ENCODE measurements at places on chromosomes 12 and 14.

- DNase-seq: no peak
Measured at GRCh38 chr12:53221203-53222080, 10.6 kb downstream of the RARG start.

DNA sequence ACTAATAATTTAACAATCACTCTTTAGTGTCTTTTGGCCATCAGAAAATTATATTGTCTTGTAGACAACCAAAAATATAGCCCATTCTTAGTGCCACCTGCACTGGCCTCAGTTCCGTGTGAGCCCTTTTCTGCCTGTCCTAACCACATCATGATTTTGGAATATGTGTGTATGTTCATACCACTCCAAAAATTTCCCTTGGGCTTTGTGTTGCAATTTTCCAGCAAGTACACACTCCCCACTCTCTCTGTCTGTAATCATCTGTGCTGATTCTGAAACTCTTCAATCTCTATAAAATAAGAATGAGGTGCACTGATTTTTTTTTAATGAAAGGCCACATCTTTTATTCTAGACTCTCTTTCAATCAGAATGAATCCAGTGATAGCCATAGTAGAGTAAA, 196.0 kb downstream of the PIK3C2G start:
- DNase-seq: no peak

DNA sequence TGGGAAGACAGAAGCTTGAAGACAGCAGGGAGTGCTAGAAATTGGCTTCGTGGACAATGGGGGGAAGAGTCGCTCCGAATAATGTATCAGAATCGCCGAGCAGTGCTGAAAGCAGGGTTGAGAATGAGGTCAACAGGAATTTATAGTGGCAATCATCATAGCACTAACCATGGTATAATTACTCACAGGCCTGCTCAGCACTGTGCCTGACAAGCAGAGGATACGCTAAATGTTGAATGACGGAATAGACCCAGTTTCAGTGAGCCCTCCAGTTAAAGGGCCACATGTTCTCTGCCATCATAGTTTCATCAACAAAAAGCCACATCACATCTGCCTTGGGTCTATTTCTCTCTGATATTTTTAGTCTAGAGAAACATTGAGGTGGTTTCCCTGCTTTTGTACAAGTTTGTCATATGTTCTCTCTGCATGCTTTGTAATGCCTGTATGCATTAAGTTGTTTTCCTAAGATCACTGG, 130.3 kb upstream of the EGLN3 start:
- no peak for DNase-seq

- no peak for DNase-seq
Measured at GRCh38 chr14:99566390-99567354, 37.3 kb downstream of the CCDC85C start.

GRCh38 chr12:69024907-69025306, 91.9 kb upstream of the CPM start:
- no peak for DNase-seq

DNA sequence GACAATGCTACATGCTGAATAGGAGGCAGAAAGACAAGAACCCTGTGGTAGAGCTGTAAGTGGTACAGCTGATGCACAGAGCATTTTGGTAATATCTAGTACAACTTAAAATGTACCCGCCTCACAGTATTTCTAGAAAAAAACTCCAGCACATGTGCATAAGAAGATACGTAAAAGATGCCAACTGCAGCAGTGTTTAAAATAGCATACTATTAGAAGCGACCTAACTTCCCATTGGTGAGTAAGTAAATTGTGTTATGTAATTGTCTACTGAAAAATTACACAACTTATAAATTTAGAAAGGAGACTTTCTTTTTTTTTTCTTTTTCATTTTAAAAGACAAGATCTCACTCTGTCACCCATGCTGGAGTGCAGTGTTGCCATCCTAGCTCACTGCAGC, 114.3 kb upstream of the CAND1 start:
- no peak for DNase-seq

DNA sequence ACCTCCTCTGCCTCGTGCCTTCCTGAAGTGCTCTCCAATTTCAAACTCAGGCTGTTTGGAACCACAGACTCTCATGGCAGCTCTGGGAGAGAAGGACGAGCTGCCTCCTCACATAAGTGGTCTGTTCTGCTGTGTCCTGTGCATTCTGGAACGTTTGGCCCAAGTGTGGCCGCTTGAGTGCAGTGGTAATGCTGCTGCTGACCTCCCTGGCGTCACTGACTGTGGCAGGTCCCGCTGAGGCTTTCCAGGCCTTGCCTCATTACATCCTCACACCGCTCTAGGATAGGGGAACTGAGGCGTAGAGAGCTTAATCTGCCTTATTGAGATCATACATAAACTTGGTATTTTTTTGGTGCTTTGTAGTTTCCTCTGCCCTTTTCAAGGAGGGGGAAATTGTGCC, 14.2 kb downstream of the CCDC92 start:
- DNase-seq: no peak

DNA sequence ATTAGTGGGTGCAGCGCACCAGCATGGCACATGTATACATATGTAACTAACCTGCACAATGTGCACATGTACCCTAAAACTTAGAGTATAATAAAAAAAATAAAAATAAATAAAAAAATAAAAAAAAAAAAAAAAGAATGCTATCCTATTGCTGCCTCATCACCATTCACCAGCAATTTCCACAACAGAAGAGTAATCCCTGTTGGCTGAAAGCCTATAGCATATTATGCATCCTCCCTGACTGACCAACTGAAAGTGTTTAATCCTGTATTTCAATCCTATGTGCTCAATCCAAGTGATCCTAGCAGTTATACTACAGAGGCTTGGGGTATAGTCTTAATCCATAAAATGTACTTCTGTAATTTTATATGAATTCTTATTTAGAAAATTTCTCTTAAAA, 18.5 kb downstream of the DICER1 start:
- no peak for DNase-seq

GRCh38 chr12:51368640-51369517, 22.3 kb downstream of the GALNT6 start:
- DNase-seq: no peak

- no peak for DNase-seq
Measured at GRCh38 chr12:121295746-121296617, 527 bp downstream of the CAMKK2 start.

DNA sequence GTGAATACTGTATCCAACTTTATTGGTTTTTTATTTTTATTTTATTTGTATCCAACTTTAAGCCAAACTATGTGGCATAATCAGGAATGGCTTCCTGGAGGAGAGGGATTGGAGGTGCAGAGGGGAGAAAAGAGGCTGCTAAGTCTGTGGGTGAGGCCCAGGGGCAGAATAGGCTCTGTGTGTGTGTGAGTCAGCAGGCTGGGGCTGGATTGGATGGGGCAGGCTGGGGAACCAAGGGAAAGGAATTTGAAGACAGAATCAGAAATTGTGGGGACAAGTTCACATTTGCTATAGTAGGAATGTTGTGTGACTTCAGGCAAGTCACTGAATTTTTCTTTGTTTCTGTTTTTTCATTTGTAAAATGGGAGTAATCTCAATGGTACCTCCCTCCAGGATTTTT, 12.8 kb upstream of the RILPL1 start:
- no peak for DNase-seq

- no peak for DNase-seq
Measured at GRCh38 chr12:122669397-122670070, 33.6 kb downstream of the HCAR2 start.

DNA sequence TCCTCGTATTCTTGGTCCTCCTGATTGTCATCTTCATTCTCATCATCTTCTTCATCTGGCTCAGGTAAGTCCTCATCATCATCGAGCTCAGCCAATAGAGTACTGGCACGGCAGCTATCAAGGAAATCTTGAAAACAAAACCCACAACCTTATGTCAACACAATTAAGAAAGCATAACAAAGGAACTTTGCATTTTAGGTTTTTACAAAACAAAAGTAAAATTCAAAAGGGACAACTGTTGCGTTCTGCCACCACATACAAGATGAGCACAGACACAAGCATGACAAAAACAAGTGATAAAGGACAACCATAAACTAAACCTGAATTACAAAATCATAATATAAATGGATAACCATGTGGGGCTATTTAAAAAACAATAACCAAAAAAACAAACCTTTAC, 84.7 kb downstream of the HECTD1 start:
- DNase-seq: no peak

DNA sequence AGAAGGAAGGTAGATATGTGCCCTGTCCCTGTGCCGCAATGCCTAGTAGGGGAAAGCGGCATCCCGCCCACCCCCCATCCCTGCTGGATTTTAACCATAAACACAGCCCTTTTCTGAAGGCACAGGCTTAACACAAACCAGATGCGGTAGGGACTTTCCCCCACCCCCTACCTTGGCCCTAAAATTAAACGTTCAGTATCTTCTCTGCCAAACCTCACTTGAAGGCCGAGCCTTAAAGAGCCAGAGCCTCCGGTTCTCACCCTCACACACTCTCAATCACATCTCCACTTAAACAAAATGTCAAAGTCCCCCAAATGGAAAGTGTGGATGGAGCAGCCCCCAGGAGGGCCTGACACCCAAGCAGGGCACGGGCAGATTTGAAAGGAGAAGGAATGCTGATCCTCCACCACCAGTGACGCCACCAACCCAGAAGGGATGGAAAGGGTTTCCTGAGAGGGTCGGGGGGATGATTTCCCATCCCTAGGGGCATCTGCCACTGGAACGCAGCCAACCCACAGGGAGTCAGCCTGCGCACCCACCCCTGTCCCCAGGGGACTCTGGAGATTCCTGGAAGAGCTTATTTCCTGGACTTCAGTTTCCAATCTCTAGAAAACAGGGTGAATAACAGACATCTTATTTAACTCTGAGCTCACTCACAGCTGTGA, 26.4 kb downstream of the ACTN1 start:
- DNase-seq: no peak

DNA sequence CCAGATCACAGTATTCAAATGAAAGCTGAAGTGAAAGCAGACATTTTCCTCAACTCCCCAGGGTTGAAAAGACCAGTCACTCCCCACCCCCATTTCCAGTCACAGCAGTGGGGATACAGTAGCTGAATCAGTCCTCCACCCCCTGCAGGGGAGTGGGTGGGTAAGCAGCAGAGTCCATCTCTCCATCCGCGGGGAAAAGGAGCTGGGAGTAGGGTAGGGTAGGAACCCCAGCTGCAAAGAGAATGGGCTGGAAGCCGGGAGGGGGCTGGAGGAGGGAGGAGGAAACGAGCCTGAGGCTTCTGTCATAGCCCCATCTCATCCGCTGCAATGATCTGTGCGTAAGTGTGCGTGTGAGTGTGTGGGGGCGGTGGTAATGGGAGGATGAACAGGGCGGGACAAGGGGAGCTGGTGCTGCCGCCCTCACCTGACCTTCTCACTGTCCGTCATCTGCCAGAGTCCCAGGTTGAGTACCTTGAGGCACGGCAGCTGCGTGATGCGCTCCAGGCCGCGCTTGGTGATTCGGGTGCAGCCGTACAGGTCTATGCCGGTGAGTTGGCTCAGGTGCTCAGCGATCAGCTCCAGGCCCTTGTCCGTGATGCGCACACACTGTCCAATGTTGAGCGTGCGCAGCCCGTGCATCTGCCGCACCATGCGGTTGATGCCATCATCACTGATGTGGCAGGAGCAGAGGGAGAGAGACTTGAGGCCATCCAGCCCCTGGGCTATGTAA, 1.8 kb downstream of the FBXL14 start:
- DNase-seq: no peak

DNA sequence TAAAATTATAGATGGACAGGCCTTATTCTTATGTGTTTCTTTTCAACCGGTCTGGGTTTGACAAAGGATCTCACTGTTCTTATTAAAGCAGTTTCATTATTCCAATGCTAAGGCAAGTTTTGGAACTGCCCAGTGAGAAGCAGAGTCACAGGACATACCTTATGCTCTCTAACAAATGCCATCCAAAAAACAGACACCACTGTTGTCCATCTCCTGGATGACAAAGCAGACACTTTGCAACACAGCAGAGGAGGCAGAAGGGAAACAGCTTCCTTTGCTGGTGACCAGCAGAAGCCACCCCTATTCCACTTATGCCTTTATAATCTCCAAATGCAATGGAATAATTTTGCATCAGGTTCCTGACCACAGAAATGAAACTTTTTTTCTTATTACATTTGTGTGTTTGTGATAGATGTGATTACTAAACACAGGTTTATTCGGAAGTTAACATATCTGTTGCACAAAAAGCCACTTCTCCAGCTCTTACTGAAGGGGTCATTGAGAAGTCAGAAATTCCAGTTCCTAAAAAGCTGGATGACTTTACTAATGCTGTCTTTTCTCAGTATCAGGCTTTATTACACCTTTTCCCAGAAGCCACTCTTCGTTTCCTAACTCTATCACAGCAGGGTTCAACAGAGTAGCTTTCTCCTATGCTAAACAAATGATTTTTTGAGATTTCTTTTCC, 115.6 kb downstream of the BTG1 start:
- no peak for DNase-seq

DNA sequence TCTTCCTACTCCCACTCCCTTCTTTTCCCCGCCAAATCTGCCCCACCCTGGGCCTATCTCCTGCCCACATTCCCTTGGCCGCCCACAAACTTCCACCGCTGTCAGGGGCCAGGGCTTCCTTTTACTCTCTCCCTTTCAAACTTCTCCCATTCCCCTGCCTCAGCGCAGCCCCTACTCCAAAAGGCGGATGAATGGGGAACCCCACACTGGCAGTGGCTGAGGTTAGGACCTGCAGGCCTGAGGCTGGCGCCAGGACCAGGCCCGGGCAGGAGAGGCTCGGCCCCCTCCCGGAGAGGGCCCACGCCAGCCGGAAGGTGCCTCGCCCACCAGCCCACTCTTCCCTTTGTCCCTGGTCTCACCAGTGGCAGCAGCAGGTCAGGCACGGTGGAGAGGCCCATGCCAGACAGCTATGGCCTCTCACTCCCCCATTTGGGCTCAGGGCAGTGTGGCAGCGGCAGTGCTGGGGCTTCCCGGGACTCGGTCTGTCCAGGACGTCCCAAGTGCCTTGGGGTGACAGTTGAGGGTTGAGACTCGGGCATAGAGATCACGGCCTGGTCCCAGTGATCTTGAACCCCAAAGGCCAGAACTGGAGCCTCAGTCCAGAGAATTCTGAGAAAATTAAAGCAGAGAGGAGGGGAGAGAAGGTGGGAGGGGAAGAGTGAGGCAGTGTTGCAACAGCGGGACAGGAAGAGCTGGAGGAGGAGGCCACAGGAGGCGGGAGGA, at the start of gene TNFRSF1A:
TNFRSF1A (minus strand) TSS at position 660 of the 723 bp plus-strand sequence; CDS start at position 398, 262 bp downstream.
- no peak for DNase-seq

DNA sequence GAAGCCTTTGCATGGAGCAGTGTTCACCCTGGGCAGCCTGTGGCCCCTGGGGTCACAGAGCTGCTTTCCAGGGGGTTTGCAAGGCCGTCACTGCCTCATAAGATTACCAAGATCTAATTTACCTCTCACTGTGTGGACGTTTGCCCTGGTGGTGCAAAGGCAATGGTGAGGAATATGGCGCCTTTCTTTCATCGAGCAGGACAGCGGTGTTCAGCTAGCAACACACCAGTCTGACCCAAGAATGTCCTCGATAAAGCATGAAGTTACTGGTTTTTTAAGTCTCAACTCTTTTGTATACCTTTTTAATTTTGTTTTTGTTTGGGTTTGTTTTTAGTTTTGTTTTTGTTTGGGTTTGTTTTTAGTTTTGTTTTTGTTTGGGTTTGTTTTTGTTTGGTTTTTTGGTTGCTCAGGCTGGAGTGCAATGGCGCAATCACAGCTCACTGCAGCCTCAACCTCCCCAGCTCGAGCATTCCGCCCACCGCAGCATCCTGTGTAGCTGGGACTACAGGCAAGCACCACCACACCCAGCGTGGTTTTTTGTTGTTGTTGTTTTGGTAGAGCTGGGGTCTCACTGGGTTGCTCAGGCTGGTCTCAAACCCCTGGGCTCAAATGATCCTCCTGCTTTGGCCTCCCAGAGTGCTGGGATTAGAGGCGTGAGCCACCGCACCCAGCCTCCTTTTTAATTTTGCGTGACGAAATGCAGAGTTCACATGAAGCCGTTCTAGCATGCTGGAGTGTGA, 57.9 kb downstream of the PPP2R5C start:
- no peak for DNase-seq

- peak; percentile 55 for DNase-seq
Measured at GRCh38 chr14:96166461-96167223, 38.0 kb upstream of the BDKRB2 start.

All from vagina (tissue), 2 donors.